ENCODE measurements at places on chromosomes 7 and 10. TPM values are rescaled to one million over a fixed set of nuclear protein-coding genes. Genes with fewer than 3 reads are reported as not detected.

- DNase-seq = no peak
Measured at GRCh38 chr7:14218338-14218737, 228.9 kb upstream of the ETV1 start.

DNA sequence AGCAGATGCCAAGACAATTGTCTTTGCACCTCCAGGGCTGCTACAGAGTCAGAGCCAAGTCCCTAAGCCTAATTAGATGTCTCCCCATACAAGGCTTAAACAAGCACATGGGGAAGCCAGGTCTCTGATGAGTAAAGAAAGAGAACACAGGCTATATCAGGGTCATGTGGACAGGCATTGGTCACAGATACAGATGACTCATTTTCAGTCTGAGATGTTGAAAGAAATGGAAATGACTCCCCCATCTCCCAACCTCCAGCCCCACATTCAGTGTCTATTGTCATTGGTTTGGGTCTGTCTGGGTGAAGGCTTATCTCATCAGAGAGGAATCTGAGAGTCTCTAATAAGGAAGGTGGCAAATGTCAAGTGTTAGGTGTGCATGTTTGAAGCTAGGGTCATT, 290.1 kb upstream of the KIAA1217 start:
- DNase-seq = peak; percentile 22

- DNase-seq = no peak
Measured at GRCh38 chr7:72190919-72191318, 221.2 kb downstream of the CALN1 start.

DNA sequence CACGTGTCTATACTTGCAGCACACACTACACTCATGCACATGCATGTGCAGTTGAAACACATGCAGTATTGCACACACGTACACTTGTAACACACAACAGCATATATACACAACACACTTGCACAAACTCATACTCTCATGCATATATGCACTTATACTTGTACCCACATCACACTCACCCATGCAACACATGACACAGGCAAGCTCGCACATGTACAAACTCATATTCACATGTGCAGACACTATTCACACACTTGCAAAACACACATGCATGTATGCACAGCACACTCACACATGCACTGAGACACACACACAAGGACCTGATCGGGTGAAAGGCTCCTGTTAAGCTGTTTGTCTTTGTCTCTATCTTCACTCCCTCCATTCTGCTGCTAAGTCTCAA, 169.8 kb downstream of the ZMYND11 start:
- no peak for DNase-seq

- peak; percentile 9 for DNase-seq
Measured at GRCh38 chr10:54797636-54798321, 3.3 kb downstream of the PCDH15 start.

- no peak for DNase-seq
Measured at GRCh38 chr10:22977751-22978150, 49.9 kb downstream of the ARMC3 start.

GRCh38 chr10:70744617-70745143, 40.5 kb downstream of the TBATA start:
- no peak for DNase-seq

DNA sequence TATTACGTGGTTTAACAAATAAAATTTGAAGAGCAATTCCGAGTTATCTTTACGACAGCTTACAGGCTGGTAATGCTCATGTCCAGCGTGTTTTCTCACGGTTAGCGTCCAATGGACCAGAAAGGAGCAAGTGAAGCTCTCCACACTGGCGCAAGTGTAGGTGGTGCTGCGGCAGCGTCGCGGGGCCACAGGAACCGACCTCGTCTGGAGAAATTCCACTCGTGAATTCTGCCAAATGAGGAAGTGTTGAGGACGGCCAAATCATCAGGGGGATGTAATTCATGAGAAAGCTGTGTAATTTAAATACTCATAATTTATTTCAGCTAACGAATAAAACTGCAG, 350 bp upstream of the ZNF37A start:
- no peak for DNase-seq

DNA sequence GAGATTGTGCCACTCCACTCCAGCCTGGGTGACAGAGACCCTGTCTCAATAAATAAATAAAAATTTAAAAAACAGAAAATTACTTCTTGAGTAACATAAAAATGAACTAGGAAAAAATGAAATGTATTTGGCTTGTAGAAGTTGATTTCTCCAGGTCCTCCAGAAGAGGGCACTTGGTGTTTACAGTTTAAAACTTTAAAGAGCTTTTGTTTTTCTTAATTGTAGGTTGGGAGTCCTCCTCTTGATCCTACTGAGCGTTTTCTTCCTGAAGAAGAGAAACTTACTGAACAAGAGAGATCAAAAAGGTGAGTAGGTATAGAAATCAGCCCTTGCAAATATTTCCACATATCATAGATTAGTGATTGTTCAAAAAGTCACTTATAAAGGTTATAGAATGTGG, 16.2 kb downstream of the KIFBP start:
- peak; percentile 78 for DNase-seq

- DNase-seq = no peak
Measured at GRCh38 chr10:123537188-123537961, 128.8 kb upstream of the GPR26 start.

- DNase-seq = peak; percentile 97
Measured at GRCh38 chr7:55369427-55370400, 4.6 kb downstream of the LANCL2 start.

- DNase-seq = no peak
Measured at GRCh38 chr10:28633750-28634149, 43.6 kb upstream of the BAMBI start.

- DNase-seq = no peak
Measured at GRCh38 chr7:6556196-6556595, 4.9 kb upstream of the GRID2IP start.

- DNase-seq = peak; percentile 30
Measured at GRCh38 chr10:36676321-36676720, 449.1 kb upstream of the ANKRD30A start.

GRCh38 chr10:14952851-14953423, 959 bp downstream of the DCLRE1C start:
- DNase-seq = peak; percentile 41

- peak; percentile 77 for DNase-seq
Measured at GRCh38 chr7:149495785-149496641, 1.6 kb downstream of the ZNF746 start.

DNA sequence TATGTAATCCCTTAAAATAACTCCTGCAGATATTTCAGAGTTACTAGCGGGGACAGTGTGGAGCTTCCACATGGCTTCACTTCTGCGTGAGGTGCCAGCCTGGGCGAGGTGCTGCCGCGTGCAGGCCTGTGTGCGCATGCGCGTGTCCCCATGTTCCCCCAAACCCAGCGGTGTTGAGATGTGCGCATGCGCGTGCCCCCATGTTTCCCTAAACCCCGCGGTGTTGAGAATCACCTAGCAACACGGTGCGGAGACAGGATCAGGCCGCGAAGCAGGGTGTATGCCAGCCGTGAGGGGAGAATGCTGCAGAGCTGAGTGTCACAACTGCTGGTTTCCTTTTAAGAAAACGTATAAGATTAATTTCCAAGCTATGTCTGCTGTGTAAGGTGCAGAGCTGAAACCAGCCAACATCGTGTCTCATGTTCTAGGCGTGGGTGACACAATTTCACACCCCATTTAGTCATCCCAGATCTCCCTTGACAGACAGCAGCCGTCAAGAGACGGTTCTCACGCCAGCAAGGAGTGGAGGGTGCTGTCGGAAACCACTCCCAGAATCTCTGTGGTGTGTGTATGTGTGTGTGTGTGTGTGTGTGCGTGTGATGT, 71.9 kb upstream of the ADARB2 start:
- DNase-seq = no peak

DNA sequence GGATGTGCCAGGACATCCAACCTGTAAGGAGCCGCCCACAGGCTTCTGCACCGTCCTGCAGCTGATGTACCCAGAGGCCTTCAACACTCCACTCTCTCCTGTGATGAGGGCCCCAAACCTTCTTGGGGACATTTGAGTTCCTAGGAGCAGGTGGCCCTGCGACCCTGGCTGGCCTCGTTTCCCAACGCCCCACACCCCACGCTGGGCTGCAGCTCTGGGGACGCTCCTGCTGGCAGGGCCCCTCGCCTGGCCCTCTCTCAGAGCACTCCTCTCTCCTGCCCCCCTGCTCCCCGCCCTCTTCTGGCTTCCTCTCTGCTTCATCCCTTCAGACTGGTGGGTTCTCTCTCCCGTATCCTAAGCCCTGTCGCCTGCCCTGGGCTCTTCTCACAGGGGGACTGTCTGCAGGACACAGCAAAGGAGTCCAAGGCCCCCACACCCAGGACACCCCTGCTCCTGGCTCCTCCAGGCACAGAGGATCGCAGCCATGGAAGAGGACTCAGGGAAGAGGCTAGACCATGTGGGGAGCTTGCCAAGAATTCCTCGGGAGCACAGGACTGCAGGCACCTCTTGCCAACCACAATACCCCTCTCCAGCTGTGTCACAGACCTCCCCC, 541.4 kb downstream of the TCERG1L start:
- no peak for DNase-seq

DNA sequence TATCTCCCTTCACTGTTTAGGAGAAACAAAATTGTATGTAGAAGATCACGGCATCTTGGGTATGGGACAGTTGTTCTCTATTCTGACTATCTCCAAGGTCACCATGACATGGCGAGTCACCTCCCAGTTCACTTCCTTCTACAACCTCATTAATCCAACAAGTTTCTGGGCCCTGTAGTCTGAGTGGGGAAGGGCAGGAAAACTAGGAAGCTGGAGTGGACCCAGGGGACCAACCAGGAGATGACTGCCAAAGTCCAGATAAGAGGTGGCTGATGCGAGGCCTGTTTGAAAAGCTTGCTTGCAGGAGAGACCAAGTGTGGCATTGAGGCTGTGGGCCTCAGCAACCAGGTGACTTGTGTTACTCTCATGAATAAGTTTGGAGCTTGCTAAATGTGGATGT, 584.9 kb downstream of the TNS3 start:
- DNase-seq = no peak

DNA sequence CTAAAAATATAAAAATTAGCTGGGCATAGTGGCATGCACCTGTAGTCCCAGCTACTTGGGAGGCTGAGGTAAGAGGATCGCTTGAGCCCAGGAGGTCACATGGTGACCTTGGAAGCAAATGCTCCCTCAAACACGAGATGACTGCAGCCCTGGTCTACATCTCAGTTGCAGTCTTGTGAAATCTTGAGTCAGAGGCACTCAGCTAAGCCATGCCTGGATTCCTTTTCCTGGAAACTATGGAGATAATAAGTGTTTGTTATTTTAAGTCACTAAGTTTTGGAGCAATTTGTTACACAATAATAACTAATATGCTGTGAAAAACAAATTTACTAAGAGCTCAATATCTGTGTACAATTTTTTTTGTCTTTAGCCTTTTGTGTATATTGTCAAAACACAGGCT, 284.3 kb upstream of the KAT6B start:
- DNase-seq = peak; percentile 91

- DNase-seq = peak; percentile 71
Measured at GRCh38 chr10:78335691-78336401, 302.2 kb downstream of the RPS24 start.

DNA sequence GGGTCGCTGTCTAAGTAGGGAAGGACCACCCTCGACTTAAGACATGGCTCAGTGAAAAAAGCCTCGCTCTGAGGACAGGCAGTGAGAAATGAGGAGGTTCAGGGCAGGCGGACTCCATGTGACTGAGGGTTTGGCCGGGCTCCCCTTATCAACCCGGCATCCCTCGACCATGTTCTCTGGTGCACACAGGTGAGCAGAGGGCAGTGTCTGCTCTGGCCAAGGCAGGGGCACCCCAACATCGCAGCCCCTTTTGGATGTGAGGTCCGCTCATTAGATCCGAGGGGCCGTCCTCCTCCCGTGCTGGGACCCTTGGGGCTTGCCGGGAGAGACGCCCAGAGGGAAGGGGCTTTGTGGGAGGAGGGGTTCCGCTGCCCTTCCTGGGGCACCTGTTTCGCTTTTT, 475.1 kb downstream of the DNAJB6 start:
- DNase-seq = no peak

DNA sequence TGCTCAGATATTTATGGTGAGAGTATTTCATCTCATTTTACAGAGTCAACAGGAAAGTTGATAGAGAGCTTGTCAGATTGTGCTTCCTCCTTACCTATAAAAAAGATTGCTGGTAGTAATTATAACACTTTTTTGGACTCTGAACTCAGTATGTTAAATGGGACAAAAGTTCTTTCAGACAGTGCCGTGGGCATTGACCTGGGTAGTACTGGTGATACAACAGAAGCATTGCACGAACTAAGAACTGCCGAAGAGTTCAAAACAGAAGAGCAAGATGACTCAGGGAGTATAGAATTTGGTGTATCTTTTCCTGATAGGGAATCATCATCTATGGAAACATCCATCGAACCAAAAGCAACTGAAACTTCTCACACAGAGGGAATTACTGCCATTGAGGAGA, 58.6 kb downstream of the LOXL4 start:
- no peak for DNase-seq

- no peak for DNase-seq
Measured at GRCh38 chr10:49374740-49375139, 21.1 kb downstream of the DRGX start.

GRCh38 chr10:91088300-91089140, 131.9 kb upstream of the PCGF5 start:
- peak; percentile 42 for DNase-seq

- DNase-seq = peak; percentile 62
Measured at GRCh38 chr7:142854372-142855113, at the start of gene EPHB6. EPHB6 (plus strand) TSS chr7:142855076; CDS start chr7:142863228, 8,152 bp downstream.

GRCh38 chr7:27096768-27097514, 1.1 kb upstream of the HOXA1 start:
- DNase-seq = peak; percentile 80

- DNase-seq = no peak
Measured at GRCh38 chr10:8066124-8066523, 11.6 kb downstream of the GATA3 start.

GRCh38 chr10:100076750-100077149, 4.9 kb downstream of the CPN1 start:
- DNase-seq = no peak

DNA sequence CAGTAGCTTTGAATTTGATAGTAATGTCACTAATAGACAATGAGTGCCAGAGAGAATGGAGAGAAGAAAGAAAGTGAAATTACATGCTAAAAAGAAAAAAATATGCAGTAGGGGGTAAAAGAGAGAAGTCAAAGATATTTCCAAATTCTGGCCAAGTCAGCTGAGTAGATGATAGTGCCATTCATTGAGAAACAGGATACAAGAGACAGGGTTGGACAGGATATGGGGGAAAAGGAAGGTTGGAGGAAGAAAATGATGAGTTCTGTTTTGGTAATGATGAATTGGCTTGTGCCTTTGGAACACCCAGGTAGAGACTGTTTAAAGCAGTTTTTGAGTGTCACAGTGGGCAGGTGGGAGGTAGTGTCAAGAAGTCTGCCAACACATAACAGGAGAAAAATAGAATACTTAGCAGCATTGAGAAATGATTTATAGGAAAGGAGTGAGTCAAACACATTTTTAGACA, 78.3 kb downstream of the LRRC17 start:
- DNase-seq = no peak

The ZCCHC24 gene
- 30.3 TPM for total RNA-seq

The ZNF438 gene
- 2.9 TPM for total RNA-seq

The GARIN1A gene
- total RNA-seq = 0.89 TPM

The GIMAP1 gene
- not detected for total RNA-seq

The CFAP69 gene
- 6.9 TPM for total RNA-seq

The CALHM1 gene
- total RNA-seq = not detected

The LRRTM3 gene
- total RNA-seq = not detected

The ATG9B gene
- total RNA-seq = not detected

The FAM185A gene
- total RNA-seq = 2.9 TPM

The TLX1 gene
- not detected for total RNA-seq

The C10orf53 gene
- total RNA-seq = not detected

The AGBL3 gene
- total RNA-seq = 2.4 TPM

The PRPS1L1 gene
- total RNA-seq = not detected

The TSPAN12 gene
- 2.0 TPM for total RNA-seq

The FUOM gene
- total RNA-seq = 24.5 TPM

The PTPN20 gene
- 0.22 TPM for total RNA-seq

The OPN1SW gene
- not detected for total RNA-seq

The ITIH2 gene
- not detected for total RNA-seq

The NUDT13 gene
- 1.7 TPM for total RNA-seq

The CDK14 gene
- total RNA-seq = 21.2 TPM

Data from GM23248 (cell line).